ENCODE measurements at places on chromosomes 5 and 9.

DNA sequence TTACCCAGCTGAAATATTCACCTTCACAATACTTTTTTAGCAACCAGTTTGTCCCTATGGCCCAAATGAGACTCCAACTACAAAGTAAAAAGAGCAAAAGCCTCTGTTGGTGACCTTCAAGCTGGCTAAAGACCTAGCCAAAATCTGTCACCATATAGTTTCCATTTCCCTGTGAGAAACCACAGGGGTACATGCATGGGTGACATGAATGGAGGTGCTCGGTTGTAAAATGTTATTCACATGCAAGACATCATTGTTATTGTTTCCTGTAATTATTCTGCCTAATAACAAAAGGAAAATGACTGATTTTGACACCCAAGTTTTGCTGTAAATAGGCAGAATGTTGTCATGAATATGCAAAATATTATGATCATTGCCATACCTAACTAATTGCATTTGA, 285.3 kb downstream of the ZNF608 start:
- DNase-seq: no peak

DNA sequence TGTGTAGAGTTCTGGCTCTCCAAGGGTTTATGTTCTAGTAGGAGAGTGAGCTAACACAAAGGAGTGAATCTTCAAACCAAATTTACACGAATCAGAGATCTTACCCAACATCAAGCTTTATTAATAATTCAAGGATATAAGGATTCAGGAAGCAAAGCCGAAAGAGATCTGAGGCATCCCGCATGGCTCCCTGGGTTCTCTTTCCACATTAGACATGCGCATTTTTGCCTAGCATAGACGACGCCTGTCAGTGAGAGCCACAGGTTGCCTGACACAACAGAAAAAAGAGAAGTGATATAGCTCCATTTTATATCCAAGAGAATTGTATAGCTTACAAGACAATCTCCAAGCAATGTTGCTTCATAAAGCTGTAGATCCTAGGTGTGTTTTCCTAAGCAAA, 52.6 kb downstream of the ESM1 start:
- DNase-seq: no peak

GRCh38 chr5:144117412-144117811, 53.0 kb downstream of the YIPF5 start:
- no peak for DNase-seq

GRCh38 chr5:107195890-107196395, 474.8 kb downstream of the EFNA5 start:
- no peak for DNase-seq

DNA sequence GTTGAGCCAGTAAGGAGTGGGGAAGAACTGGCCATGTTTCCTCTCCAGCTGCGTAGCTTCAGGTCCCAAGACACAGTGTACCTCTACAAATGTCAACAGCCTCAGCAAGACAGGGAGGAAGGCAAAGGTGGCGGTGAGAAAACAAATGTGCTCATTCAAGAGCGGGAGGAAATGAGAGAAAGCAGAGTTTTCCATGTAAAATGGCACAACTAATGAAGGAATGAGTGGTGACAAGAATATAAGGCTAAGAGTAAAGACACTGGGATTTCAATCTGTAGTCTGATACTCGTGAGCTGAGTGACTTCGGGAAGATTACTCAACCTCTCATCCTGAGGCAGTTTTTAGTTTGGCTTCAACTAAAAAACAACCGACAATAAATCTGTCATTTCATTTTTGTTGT, 67.6 kb downstream of the DPYSL3 start:
- no peak for DNase-seq

GRCh38 chr9:15642369-15642962, 89.6 kb downstream of the CCDC171 start:
- no peak for DNase-seq

DNA sequence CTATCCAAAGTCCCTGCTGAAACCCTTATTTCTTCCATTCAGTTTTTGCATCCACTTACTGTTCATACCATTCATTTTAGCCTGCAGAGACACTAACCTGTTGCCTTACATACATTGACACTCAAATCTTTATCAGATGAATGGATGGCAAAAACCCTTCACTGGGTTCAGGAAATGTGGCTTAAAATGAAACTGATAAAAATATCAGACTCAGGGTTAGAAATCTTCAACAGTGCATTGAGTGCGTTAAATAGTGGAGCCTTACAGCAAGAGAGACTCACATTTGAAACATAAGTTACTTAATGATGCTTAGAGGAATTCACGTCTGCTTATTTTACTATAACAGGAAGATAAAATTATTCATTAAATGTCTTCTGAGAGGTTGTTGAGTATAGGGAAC, 28.0 kb upstream of the BNC2 start:
- DNase-seq: no peak

DNA sequence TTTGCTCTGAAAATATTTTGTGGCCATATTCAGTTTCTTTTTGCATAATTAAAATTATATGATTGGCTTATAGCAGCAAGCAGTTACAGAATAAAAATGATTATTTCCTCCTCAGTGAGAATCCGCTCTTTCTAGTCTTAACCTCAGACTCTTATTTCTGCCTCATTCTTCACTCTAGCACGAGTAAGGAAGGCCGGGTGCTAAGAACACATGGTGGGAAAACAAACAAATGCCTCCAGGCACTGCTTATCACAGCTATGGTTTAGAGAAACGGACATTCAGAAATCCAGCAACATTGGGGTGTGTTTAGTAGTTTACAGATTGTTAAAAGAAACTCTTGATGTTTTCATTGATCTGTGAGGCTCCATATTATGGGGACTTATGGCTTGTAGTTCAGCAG, 168.7 kb downstream of the KDM4C start:
- DNase-seq: no peak

DNA sequence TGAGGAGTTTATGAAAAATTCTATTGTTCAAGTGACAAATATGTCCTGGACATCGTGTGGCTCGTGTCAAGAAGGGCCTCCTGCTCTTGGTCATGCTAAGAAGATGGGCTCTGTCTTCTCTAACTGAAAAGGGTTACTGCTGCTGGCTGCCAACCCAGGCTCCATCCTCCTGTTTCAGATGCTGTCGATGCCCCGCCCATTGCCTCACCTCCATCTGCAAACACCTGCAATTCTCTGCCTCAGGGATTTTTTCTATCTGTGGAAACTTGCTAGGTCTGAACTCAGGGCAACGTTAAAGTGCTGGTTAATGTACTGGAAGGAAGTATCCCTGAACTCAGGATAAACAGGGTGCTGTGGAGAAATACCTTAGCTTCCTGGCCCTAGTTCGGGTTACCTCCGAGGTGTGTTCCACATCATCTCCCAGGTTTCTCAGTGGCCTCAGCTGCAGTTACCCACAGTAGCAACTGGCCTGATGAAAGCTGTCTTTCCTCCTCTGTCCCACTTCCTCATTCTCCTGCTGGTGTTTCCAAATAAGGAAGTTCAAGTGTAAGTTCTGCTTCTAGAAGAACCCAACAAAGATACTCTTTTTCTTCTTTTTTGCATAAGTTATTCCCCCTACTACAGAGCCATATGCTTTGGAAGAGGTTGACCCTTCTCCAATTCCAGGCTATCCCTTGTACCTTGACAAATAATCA, 151.7 kb upstream of the SMIM23 start:
- no peak for DNase-seq

- no peak for DNase-seq
These were observed 70.1 kb downstream of the KIAA1958 start for GRCh38 chr9:112556497-112557442.

GRCh38 chr5:60147791-60148190, 254.3 kb upstream of the PDE4D start:
- DNase-seq: no peak

GRCh38 chr9:89788434-89788833, 183.6 kb downstream of the GADD45G start:
- DNase-seq: no peak

GRCh38 chr9:114988962-114989599, 58.7 kb upstream of the TNFSF8 start:
- no peak for DNase-seq

- no peak for DNase-seq
These were observed 284.2 kb downstream of the NR3C1 start for GRCh38 chr5:143119291-143119769.

DNA sequence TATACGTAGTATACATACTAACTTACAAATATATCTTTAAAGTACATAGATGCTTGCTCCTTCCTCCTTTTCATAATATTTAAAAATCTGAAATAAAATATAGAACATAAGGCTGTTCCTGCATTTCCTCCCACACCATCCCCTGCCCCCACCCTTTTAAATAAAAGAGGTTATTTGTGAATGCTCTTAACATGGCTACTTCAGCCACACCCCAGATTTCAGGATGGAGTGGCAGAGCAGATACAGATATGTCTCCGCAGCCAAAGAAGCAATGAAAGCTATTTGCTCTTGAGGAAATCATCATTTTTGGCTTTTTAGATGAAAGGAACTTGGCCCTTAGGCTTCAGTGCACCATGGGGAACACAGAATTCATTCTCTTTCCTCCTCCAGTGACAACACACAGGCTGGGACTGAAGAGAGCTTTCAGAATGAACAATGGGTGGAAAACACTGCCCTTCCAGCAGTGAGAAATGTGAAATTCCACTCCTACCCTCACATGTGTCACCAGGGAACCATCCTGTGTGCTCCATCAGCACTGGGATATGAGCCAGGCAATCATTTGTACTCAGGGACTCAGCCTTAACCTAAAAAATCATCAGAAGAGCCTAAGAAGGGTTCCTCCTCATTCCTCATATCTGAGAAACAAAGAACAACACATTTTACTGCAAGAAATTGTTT, 134.3 kb downstream of the PPP2R2B start:
- no peak for DNase-seq

DNA sequence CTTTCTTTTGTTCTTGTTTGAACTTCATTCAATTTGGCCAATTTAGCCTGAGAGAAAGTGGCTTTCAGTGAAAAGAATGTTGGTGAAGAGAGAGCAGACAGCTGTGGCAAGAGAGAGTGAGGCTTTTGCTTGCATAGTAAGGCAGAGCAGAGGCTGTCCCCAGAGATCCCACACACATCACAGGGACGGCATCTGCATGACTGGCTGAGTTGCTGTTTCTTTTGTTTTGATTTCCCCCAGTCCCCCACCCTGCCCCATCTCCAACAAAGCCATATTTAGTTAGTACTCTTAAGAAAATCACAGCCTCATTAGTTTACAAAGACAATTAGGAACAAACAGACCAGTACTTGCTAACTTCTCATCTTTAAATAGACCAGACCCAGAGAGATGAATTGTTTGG, 363.9 kb upstream of the SEMA6A start:
- no peak for DNase-seq

All from activated CD4-positive, alpha-beta T cell treated with anti-CD3 and anti-CD28 coated beads, Interleukin-2, amount 50 U/mL, for 4 hours (primary cell).